ENCODE measurements at places on chromosomes 6 and 20.

- no peak overlapping the region for H3K4me3 ChIP-seq
- H3K4me1 ChIP-seq = peaks cover 3% of the 10 kb centered on the region
- no peak for DNase-seq
- peaks cover 5% of the 10 kb centered on the region for H3K36me3 ChIP-seq
- no peaks in the 10 kb centered on the region for H3K27me3 ChIP-seq
Measured at GRCh38 chr20:8504030-8504429, 372.0 kb downstream of the PLCB1 start.

DNA sequence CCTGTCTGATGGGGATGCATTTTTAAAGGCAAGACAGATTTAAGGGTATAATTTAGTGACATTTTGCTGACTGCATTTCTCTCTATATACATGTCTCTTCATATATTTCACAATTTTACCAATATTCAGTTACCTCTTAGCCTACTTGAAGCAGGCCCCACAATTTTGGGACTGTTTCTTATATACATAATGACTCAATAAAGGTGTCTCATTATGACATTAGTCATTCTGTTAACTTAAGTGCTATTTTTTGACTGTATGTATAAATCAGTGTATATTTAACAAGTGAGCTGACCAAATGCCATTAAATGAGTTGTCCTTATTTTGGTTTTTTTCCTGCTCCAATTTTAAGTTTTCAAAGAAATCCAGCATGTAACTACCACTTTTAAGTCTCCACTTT, 313.3 kb downstream of the SOX4 start:
- no peaks in the 10 kb centered on the region for H3K36me3 ChIP-seq
- no peak overlapping the region for H3K27ac ChIP-seq
- H3K27me3 ChIP-seq = no peaks in the 10 kb centered on the region
- H3K4me1 ChIP-seq = no peaks in the 10 kb centered on the region
- no peak overlapping the region for H3K4me3 ChIP-seq

DNA sequence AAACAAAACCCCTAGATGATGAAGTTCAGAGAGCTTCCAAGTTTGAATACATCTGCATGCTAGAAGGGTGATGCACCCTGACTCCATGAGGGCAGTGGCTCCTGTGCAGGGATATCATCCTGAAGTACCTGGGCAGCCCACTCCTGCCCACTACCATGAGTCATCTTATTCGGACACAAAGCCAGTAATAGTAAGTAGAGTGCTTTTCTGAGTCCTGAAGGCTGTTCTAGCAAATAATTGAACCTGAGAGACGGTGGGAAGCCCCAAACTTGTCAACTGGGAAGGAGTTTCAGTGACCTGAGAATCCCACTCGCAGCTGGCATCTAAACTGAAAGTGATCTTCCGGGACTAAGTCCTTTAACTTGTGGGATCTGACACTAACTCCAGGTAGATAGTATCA, 152.9 kb upstream of the COL21A1 start:
- peaks cover 11% of the 10 kb centered on the region for H3K36me3 ChIP-seq
- H3K27ac ChIP-seq = no peak overlapping the region
- no peak overlapping the region for H3K4me3 ChIP-seq

DNA sequence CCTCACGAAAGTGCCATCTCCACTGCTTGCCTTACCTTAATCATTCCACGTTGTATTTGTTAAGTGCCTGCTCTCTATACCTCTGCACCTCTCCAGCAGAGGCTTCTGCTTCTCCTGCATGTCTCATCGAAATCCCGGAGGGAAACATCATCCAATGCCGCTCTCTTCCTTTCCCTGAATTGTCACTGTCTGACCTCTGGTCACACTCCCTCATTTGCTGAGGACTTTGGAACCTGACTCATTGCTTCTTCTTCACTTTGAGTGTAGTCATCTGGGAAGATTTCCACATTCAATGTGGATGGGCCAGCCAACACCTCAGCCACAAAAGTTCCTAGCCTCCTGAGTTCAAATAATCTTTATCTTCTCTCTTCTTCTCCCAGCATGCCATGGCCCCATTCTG, 78.9 kb upstream of the BEND6 start:
- no peak for DNase-seq
- peaks cover 22% of the 10 kb centered on the region for H3K36me3 ChIP-seq
- H3K27ac ChIP-seq = no peak overlapping the region
- H3K4me1 ChIP-seq = no peaks in the 10 kb centered on the region

DNA sequence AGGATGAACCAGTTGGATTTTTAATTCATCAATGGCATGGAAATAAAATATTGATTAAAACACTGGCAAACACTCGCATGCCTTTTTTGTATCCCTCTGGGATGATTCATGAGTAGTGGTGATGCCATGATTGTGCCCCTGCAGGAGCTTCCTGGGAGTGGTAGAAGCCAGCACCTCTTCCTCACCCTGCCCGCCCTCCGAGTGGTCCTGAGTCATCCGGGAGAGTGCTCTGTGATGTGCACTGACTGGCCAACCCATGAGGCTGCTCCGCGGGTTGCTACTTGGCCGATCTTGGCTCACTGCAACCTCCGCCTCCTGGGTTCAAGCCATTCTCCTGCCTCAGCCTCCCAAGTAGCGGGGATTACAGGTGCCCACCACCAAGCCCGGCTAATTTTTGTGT, 27.4 kb downstream of the GJA10 start:
- no peak overlapping the region for H3K27ac ChIP-seq
- H3K4me3 ChIP-seq = no peak overlapping the region
- H3K4me1 ChIP-seq = no peaks in the 10 kb centered on the region
- H3K36me3 ChIP-seq = no peaks in the 10 kb centered on the region
- DNase-seq = no peak

Data from osteocyte (in vitro differentiated cells).